Bronchial smooth muscle cell (primary cell): ENCODE measurements at places on chromosomes 11 and 22. TPM values are rescaled to one million over a fixed set of nuclear protein-coding genes. Genes with fewer than 3 reads are reported as not detected.

The PGR gene
- total RNA-seq = under 0.01 and 0.09 TPM in 2 replicates

The DUSP18 gene
- total RNA-seq = 8.5 and 11.5 TPM in 2 replicates

The CARD18 gene
- total RNA-seq = not detected in 2 replicates

The NRGN gene
- 0.32 TPM in 1 of 2 replicates, not detected in the other for total RNA-seq

The MUC15 gene
- not detected in 2 replicates for total RNA-seq

The OR8G1 gene
- not detected in 2 replicates for total RNA-seq

The PRG3 gene
- total RNA-seq = not detected in 2 replicates

The PRODH gene
- under 0.01 and 0.26 TPM in 2 replicates for total RNA-seq
